Mesothelial cell of epicardium (in vitro differentiated cells): ENCODE measurements at places on chromosomes 1 and 21. TPM values are rescaled to one million over a fixed set of nuclear protein-coding genes. Genes with fewer than 3 reads are reported as not detected.

DNA sequence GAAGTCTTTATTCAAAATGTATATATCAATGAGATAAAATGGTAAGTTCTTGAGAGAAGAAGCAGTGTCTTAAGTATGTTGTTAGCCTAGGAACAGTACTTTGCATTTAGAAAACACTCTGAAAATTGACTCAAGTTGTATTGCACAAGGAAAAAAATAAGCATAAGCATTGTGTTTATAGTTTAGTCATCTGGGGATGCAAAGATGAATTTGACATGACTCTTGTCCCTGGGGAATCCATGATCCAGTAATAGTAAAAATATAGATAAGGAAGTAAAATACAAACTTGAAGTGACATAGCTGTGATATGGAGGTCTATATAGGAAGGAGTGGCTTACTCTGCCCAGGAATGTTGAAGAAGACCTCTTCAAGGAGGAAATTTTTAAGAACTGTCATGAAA, 185.0 kb upstream of the PTBP2 start:
- no peak for DNase-seq

DNA sequence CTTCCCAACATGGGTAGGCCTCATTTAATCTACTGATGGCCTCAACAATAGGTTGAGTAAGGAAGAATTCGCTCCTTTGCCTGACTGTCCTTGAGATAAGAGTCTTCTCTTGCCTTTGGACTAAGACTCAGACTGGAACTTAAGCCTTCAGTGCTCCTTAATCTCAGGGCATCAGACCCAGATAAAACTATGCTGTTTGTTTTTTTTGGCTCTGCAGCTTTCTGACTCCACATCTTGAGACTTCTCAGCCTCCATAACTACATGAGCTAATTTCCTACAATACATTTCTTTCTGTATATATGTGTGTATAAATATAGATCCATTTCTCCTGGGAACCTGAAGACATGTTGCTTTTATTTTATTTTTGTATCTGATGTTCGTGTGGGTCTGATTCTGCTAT, 1470.7 kb upstream of the PRMT6 start:
- no peak for DNase-seq

DNA sequence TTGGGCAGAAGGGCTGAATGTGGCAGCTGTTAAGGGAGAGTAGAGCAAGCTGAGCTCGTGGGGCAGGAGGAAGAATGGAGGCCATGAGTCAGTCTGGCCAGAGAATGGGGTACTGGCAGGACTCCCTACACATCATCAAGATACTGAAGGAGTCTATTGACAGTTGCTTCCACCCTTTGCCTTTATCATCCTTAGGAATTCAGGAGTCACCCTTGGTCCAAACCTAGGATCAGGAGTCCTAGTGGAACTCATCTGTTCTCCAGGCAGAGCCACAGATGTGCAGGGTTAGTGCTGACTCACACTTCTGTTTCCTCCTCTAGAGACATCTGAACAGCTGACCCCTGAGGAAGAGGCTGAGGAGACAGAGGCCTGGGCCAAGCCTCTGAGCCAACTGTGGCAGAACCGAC, 18.7 kb upstream of the ST3GAL3 start:
- no peak for DNase-seq

The FCRLB gene
- total RNA-seq, result 0.47 to 0.62 TPM (median 0.59 TPM) in 3 replicates

The NDUFS2 gene
- total RNA-seq, result 70.1 to 72.0 TPM (median 70.8 TPM) in 3 replicates
